CD4-positive, CD25-positive, alpha-beta regulatory T cell (primary cell): ENCODE measurements at places on chromosomes 2 and 18.

DNA sequence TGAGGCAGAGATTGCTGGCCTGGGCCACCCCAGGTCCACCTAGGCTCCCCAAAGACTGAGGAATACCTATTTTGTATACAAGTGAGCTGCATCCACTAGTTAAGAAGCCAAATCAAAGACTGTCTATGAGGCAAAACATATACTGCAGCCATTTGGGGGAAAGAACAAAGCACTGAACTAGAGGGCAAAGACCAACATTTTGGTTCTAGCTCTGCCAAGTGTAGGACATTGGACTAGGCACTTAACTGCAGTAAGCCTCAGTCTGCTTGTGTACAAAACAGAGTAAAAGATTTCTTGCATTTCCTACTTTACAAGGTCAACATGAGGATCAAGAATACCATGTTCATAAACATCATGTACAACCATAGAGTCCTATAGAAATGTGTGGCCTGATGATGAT, 94.8 kb upstream of the CYP1B1 start:
- no peak for DNase-seq

DNA sequence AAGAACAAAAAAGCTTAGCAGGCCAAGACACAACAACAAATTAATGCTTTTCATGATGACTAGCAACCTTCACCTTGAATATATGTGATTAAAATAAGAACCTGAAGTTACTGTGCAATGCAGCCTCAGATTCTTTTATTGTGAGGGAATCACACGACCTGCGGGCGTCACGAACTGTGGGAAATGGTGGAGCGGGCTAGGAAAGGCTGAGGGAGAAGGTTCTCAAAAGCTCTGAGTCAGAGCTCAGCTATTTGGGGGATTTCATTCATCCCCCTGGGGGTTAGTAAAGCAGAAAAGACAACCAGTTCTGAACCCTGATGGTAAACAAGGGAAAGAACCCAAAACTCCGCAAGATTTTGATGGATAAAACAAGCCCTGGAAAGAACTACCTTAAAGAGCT, 89.3 kb upstream of the NCKAP5 start:
- DNase-seq, result no peak

DNA sequence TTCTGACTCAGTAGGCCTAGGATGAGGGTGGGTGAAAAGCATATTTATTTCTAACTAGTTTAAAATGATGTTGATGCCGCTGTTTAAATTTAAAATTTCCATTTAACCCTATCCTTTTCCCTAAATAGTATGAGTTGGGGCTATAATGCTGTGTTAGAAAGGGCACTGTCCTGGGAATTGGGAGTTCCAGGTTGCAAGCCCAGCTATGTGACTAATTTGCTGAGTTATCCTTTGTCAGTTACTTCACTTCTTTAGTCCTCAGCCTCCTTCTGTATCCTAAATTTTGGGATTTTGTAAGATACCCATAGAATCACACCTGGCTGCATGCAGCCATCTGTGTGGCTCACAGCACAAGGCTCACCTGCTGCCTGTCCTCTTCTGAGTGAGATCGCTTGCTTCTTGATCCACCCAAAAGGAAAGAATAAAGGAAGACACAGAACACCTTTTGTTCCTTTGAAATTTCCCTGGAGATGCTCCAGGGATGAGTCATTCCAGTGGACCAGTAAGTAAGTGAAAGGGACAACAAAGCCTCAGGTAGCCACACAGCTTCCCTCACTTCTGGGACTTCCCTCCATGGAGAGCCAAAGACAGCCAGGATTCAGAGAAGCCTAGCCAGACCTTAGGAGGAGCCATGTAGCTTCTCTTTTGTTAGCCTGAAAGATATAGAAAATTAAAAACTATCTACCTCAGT, 97.2 kb downstream of the DTNA start:
- no peak for DNase-seq

DNA sequence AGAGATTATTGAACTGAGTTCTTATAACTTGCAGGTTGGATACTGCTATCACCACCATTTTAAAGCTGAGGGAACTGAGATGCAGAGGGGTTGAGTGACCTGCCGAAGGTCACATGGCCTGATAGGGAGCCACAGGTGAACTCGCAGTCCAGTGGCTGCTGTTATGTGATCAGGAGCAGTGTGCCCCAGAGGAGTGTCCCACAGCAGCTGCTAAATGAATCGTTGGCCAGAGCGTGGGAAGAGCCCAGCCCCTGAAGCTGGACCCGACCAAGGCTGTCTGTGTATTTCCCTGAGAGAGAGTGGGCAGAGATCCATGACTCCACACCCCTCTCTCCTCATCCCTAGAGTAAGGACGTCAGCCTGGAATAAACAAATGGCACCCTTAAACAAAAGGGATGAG, 26.7 kb upstream of the PRLH start:
- no peak for DNase-seq

- DNase-seq, result no peak
Observed at GRCh38 chr2:121994238-121995206, 239.1 kb downstream of the TSN start.

DNA sequence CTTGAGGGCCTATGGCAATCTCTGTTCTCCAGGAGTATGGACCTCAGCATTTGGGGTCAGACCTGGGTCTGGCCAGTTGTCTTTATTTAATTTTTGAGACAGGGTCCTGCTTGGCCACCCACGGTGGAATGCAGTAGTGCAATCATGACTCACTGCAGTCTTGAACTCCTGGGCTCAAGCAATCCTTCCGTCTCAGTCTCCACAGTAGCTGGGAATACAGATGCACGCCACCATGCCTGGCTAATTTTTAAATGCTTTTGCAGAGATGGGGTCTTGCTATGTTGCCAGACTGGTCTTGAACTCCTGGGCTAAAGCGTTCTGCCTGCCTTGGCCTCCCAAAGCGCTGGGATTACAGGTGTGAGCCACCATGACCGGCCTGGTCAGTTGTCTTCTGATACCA, 46.4 kb upstream of the INHBB start:
- DNase-seq, result no peak

GRCh38 chr2:30368258-30368657, 78.8 kb upstream of the LCLAT1 start:
- no peak for DNase-seq

- DNase-seq, result no peak
Observed at GRCh38 chr18:75554176-75554575, 126.7 kb upstream of the SMIM21 start.

DNA sequence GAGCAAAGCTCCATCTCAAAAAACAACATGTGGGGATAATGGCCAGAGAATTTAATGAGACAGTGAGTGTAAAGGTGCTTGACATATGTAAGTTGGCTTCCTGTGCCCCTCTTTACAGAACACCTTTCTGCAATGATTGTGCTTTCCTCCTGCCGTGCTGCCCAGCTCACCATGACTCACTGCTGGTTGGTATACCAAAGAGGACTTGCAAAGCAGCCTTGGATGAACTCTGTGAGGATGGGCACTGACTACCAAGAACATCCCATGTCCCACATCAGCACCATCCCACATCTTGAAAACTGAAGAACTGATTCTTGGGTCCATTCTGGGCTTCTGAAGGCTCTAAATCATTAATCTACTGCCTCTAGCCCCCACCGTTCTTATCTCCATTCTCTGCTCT, 52.2 kb downstream of the NGEF start:
- DNase-seq, result no peak

GRCh38 chr2:144156736-144157640, 362.9 kb downstream of the ZEB2 start:
- no peak for DNase-seq

GRCh38 chr2:99960790-99961189, 181.6 kb downstream of the AFF3 start:
- no peak for DNase-seq

GRCh38 chr2:230924092-230924469, 961 bp downstream of the GPR55 start:
- DNase-seq, result no peak

DNA sequence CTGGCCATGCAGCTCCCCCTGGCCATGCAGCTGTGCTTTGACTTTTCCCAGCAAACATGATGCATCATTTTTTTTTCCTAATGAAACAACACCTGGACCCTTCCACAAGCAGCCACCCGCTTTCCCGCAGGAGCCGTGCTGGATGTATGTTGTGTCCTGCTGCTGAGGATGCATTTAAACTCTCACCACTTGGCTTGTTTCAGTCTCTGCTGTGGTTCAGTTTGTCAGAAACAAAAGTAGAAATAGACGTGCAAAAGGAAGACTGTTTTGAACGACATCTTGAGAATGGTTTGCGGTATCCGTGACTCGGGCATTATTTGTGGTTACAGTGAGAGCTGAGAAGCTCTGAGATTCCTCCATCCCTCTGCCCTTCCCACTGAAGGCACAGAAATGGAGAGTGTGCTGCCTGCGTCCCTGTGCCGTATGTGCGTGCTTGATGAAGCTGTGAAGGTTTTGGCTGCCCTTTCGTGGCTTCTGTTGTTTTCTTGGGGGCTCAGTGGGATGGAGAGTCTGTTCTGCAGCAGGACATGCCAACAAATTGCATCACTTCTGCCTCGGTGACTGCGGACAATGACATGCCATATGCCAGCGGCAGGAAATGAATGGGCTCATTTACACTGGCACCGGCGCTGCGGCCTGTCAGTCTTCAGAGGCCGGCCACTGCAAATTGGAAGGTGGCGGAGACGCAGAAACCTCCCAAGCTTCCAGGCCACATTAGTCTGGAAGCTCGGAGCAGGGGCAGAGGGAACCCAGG, 417.7 kb upstream of the SALL3 start:
- DNase-seq, result no peak

GRCh38 chr2:105794926-105795574, 50.3 kb downstream of the NCK2 start:
- DNase-seq, result no peak

DNA sequence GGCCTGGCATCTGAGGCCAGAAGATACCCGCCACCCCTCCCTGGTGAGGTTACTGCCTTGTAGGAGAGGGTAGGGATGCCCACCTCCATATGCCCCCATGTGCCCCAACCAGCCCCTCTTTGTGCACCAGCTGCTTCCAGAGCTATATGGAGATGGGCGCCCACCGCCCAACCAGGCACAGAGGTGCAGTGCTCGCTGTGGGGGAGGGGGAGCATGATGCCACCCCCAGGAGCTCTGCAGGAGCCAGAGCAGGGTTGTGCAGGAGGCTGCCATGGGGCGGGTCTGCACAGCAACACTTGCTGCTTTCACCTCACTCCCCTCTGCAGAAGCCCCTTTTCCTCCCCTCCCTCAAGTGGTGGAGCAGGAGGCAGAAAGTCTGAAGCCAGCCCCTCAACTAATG, 174.6 kb downstream of the SMAD7 start:
- no peak for DNase-seq

GRCh38 chr2:83112858-83113257, 1346.2 kb downstream of the SUCLG1 start:
- DNase-seq, result no peak

GRCh38 chr18:44719519-44720060, 38.9 kb downstream of the SETBP1 start:
- no peak for DNase-seq

GRCh38 chr2:155372969-155373368, 674.5 kb downstream of the KCNJ3 start:
- no peak for DNase-seq

- DNase-seq, result no peak
Observed at GRCh38 chr2:240623531-240624010, 1.7 kb upstream of the GPR35 start.

DNA sequence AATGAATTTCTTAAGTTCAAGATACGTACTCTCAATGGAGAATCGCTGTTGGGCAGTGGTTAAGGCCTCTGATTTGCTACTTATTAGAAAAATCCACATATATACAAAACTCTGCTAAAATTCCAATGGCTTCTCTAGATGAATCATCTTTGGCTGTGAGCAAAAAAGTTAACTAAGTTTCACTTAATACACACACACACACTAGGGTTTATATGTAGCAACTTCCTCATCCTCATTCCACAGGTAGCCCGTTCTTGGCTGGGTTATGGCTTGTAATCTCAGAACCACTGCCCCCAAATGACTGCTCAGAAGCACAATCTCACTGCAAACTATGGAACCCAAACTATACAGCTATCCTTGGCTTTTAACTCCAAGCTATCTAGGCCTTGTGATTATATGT, 99.7 kb downstream of the SMAD2 start:
- no peak for DNase-seq

GRCh38 chr2:212013626-212014025, 525.0 kb downstream of the ERBB4 start:
- DNase-seq, result no peak

- DNase-seq, result no peak
Observed at GRCh38 chr2:121398853-121399252, 113.9 kb upstream of the TFCP2L1 start.

GRCh38 chr18:76953156-76953555, 130.8 kb downstream of the ZNF236 start:
- DNase-seq, result no peak

DNA sequence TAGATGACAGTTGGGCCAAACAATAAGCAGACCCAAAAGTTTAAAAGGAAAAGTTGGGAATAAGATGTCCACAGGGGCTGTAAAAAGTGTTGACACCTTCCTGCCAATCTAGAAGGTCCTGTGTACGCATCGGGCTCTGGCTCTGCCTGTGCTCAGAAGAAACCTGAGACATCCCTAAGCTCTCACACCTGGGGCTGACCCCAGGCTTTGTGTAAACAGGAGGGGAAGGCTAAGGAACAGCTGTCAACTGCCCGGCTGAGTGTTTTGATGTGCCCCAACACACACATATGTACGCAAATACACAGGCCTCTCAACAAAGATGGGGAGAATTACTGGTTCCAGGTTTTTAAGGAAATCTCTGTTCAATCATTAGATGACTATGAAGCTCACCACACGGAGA, 59.5 kb downstream of the TMEM131 start:
- no peak for DNase-seq

DNA sequence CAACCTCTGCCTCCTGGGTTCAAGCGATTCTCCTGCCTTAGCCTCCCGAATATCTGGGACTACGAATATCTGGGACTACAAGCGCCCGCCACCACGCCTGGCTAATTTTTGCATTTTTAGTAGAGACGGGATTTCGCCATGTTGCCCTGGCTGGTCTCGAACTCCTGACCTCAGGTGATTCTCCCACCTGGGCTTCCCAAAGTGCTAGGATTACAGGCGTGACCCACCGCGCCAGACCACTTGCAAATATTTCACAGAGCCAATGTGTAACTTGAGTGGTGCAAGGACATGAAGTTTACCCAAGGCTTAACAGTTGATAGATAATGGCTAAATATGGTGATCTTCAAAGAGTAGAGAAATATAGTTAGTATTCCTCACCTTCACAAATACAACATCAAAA, 14.1 kb upstream of the MTIF2 start:
- no peak for DNase-seq

GRCh38 chr18:36757991-36758390, 70.8 kb downstream of the TPGS2 start:
- no peak for DNase-seq

DNA sequence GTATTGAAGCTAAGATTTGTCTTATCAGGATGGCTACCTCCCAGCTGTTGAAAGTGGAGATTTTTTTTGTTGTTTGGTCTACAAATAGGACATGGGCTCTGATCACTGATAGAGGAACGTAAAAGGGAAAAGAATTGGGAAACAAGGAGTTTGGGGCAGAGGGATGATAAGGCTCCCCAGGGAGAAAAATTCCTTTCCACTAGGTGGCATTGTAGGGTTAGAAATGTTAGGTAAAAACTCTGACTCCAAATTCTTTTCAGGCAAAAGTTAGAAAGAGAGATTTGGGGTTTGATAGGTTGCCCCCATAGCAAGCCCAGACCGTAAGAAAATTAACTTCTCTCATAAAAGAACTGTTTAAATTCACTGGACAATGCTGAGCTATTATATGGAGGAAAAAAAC, 19.8 kb downstream of the CMPK2 start:
- no peak for DNase-seq

GRCh38 chr2:62817995-62818713, 112.6 kb downstream of the EHBP1 start:
- DNase-seq, result no peak

- DNase-seq, result no peak
Observed at GRCh38 chr2:179596018-179596417, 265.4 kb downstream of the ZNF385B start.

- no peak for DNase-seq
Observed at GRCh38 chr18:62490967-62491695, 31.7 kb upstream of the ZCCHC2 start.
